ENCODE measurements at places on chromosomes 5 and 9. TPM values are rescaled to one million over a fixed set of nuclear protein-coding genes. Genes with fewer than 3 reads are reported as not detected.

The ACTBL2 gene
- total RNA-seq: not detected

The TAF11L5 gene
- total RNA-seq: not detected

The BRINP1 gene
- total RNA-seq: not detected

- no peak overlapping the region for H3K27ac ChIP-seq
- peaks cover 12% of the 10 kb centered on the region for H3K27me3 ChIP-seq
- peaks cover 4% of the 10 kb centered on the region for H3K4me1 ChIP-seq
- H3K4me3 ChIP-seq: no peak overlapping the region
- no peaks in the 10 kb centered on the region for H3K36me3 ChIP-seq
Observed at GRCh38 chr9:114431003-114431402, 43.2 kb upstream of the AKNA start.

GRCh38 chr9:81832571-81833285 lies 95.5 kb upstream of the SPATA31D4 start:
- H3K27ac ChIP-seq: no peak overlapping the region
- H3K27me3 ChIP-seq: no peaks in the 10 kb centered on the region
- no peak overlapping the region for H3K4me3 ChIP-seq
- DNase-seq: no peak
- H3K36me3 ChIP-seq: no peaks in the 10 kb centered on the region

GRCh38 chr5:52875827-52876226 lies 88.1 kb downstream of the ITGA1 start:
- H3K4me1 ChIP-seq: peaks cover 4% of the 10 kb centered on the region
- no peaks in the 10 kb centered on the region for H3K36me3 ChIP-seq
- DNase-seq: no peak
- H3K27me3 ChIP-seq: peaks cover 22% of the 10 kb centered on the region
- no peak overlapping the region for H3K27ac ChIP-seq
- H3K4me3 ChIP-seq: no peak overlapping the region

GRCh38 chr9:90165281-90165680 lies 477.3 kb downstream of the DIRAS2 start:
- peaks cover 5% of the 10 kb centered on the region for H3K27me3 ChIP-seq
- no peak overlapping the region for H3K4me3 ChIP-seq
- no peaks in the 10 kb centered on the region for H3K36me3 ChIP-seq
- no peak overlapping the region for H3K27ac ChIP-seq

GRCh38 chr9:136552117-136552703 lies 6.4 kb upstream of the NOTCH1 start:
- peaks cover 7% of the 10 kb centered on the region for H3K27me3 ChIP-seq
- no peak overlapping the region for H3K27ac ChIP-seq
- DNase-seq: no peak
- H3K4me1 ChIP-seq: peaks cover 9% of the 10 kb centered on the region
- H3K36me3 ChIP-seq: peaks cover 2% of the 10 kb centered on the region
- no peak overlapping the region for H3K4me3 ChIP-seq

DNA sequence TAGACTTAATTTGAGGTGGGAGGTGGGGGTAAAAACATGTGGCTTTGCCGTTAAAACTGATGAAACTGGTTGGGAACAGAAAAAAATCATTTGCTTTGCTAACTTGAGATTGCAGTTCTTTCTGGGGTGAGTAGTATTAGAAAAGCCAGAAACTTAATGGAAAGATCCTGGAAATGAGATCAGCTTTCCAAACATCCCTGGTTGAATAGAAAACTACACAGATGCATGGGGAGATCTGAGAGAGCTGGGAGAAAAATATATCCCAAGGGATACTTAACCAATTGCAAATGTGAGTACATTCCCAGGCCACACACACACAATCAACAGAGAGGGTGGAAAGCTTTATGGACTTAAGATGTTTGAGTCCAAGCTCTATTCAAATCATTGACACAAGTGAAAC lies 222.3 kb downstream of the YTHDC2 start:
- H3K4me1 ChIP-seq: no peaks in the 10 kb centered on the region
- no peaks in the 10 kb centered on the region for H3K36me3 ChIP-seq
- H3K27ac ChIP-seq: no peak overlapping the region
- no peak for DNase-seq
- no peak overlapping the region for H3K4me3 ChIP-seq

DNA sequence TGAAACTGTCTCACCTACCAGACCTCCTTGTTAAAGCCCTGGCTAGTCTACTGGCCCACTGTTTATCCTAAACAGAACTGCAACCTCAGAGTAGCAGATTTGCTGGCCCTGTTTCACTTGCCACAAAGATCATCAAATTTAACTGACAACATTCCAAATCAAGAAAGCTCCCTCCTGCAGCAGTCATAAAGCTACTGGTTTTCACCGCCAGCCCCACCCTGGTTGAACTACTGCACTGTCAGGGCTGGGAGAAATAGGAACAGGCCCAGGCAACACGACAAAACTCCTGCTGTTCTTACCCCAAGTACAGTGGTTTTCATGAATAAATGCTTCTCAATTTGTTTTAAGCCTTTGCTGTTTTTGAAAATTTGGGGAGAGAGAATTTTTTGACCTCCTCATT lies 63.0 kb downstream of the NR6A1 start:
- H3K27ac ChIP-seq: no peak overlapping the region
- H3K36me3 ChIP-seq: no peaks in the 10 kb centered on the region
- no peak for DNase-seq
- peaks cover 2% of the 10 kb centered on the region for H3K4me1 ChIP-seq

DNA sequence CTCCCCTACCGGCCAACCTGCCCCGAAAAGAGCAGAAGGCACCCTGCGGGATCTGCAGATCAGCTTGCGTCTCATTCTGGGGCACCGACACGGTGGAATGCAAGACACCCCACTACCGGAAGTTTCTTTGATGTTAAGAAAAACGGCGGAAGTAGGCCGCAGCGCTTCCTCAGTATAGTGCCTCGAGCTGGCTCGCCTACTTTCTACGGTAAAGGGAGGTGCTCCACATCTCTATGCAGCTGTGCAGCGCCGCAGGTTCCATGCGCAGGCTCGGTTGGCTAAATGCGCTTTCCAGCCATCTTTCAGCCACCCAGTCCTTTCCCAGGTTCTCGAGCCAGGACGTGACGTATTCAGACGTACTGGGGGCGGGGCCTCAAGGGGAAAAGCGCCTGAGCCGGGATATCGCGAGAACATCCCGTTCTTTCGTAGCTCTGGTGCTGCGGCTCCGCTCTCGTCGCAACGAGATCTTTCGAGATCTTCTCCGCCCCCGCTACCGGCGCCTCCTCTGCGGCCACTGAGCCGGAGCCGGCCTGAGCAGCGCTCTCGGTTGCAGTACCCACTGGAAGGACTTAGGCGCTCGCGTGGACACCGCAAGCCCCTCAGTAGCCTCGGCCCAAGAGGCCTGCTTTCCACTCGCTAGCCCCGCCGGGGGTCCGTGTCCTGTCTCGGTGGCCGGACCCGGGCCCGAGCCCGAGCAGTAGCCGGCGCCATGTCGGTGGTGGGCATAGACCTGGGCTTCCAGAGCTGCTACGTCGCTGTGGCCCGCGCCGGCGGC lies at the start of gene HSPA4:
Gene HSPA4, plus strand, starts transcription at position 472 of the 775 bp plus-strand sequence. Its CDS starts 238 bp downstream, at position 710.
- H3K27ac ChIP-seq: peak within 1 kb of the TSS; percentile 99
- DNase-seq: peak; percentile 99
- peaks cover 14% of the 10 kb centered on the region for H3K36me3 ChIP-seq
- peaks cover 25% of the 10 kb centered on the region for H3K4me1 ChIP-seq

DNA sequence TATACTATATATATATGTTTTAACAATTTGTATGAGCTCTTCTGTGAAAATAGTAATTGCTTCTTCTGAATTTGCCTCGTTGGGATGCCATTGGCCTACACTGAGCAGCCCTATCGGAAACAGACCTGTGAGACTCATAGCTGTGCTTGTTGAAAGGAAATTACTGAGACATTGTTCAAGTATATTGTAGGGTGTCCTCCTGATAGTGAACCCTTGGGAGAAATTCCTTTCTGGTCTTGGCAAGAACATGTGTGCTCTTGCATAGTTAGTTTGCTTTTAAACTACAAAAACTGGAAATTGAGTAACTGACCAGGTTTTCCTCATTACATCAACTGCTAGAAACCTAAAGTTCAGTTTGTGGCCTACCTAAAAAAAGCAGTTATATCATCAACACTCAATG lies 160.9 kb downstream of the LURAP1L start:
- H3K4me1 ChIP-seq: no peaks in the 10 kb centered on the region
- no peak for DNase-seq
- H3K36me3 ChIP-seq: no peaks in the 10 kb centered on the region
- H3K27ac ChIP-seq: no peak overlapping the region
- no peaks in the 10 kb centered on the region for H3K27me3 ChIP-seq

DNA sequence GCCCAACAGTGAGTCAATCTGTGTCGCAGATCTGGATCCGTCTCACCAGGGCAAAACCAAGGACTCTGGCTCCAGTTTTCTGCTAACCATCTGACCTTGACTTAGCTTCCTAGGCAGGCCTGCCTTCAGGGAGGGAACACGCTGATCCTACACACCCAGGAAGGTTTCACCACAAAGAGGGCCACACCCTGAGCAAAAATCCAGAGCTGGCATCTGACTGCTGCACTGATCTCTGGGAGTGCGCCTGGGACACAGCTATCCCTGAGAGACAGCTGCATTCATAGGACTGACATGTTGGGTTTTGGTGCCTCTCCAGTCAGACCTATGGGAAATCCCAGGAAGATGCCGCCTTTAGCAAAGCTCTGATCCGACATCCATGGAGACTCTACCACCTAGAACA lies 47.5 kb downstream of the CDK5RAP2 start:
- H3K4me1 ChIP-seq: peaks cover 7% of the 10 kb centered on the region
- H3K27me3 ChIP-seq: no peaks in the 10 kb centered on the region
- no peak for DNase-seq
- H3K36me3 ChIP-seq: peaks cover 69% of the 10 kb centered on the region

- no peak overlapping the region for H3K4me3 ChIP-seq
- no peaks in the 10 kb centered on the region for H3K4me1 ChIP-seq
- H3K27me3 ChIP-seq: no peaks in the 10 kb centered on the region
- H3K27ac ChIP-seq: no peak overlapping the region
Observed at GRCh38 chr5:155786108-155786507, 540.9 kb upstream of the SGCD start.

- no peak for DNase-seq
- peaks cover 38% of the 10 kb centered on the region for H3K4me1 ChIP-seq
- H3K27ac ChIP-seq: peak overlapping the region; percentile 56
- H3K27me3 ChIP-seq: no peaks in the 10 kb centered on the region
Observed at GRCh38 chr5:133870661-133871060, 97.8 kb downstream of the C5orf15 start.

DNA sequence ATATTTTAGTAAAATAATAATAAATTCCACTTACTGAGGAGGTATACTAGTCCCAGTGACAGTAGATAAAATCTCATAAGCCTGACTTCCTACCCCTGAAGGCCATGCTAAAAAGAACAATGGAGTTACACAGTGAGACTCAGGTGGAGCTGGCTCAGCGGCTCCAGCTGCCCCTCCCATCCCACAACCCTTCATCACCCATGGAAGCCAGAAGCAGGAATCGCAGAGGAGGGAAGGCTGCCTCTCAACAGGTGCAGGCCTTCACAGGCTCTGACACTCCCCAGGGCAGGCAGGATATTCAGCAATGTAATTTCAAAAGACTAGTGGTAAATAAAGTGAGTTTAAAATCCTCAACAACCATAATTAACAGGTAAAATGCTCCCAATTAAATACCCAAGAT lies 67.5 kb downstream of the FANCC start:
- H3K27me3 ChIP-seq: no peaks in the 10 kb centered on the region
- no peaks in the 10 kb centered on the region for H3K4me1 ChIP-seq
- H3K4me3 ChIP-seq: no peak overlapping the region
- no peak for DNase-seq

GRCh38 chr5:131795879-131796792 lies 681 bp downstream of the FNIP1 start:
- peaks cover 32% of the 10 kb centered on the region for H3K4me1 ChIP-seq
- H3K27me3 ChIP-seq: peaks cover 5% of the 10 kb centered on the region
- H3K27ac ChIP-seq: peak overlapping the region; percentile 95
- peaks cover 25% of the 10 kb centered on the region for H3K36me3 ChIP-seq

GRCh38 chr9:91771027-91771426 lies 179.0 kb downstream of the ROR2 start:
- no peak for DNase-seq
- no peaks in the 10 kb centered on the region for H3K36me3 ChIP-seq
- H3K27me3 ChIP-seq: peaks cover 19% of the 10 kb centered on the region
- H3K4me1 ChIP-seq: no peaks in the 10 kb centered on the region

GRCh38 chr9:131824155-131824594 lies 84.3 kb upstream of the RAPGEF1 start:
- no peak overlapping the region for H3K27ac ChIP-seq
- no peaks in the 10 kb centered on the region for H3K4me1 ChIP-seq
- H3K36me3 ChIP-seq: no peaks in the 10 kb centered on the region
- peaks cover 21% of the 10 kb centered on the region for H3K27me3 ChIP-seq
- DNase-seq: no peak
- H3K4me3 ChIP-seq: no peak overlapping the region

All from activated CD4-positive, alpha-beta T cell treated with anti-CD3 and anti-CD28 coated beads, Interleukin-2, amount 10 ng/mL, durations not matched to agents 24 days and 14 days (primary cell).